Hematopoietic multipotent progenitor cell treated with erythropoietin and hydrocortisone succinate and interleukin-3 and kit ligand, for 17 days (in vitro differentiated cells): ENCODE measurements at places on chromosomes 7 and 10.
A peak's percentile ranks its signal among the peaks of the same experiment; 100 is the strongest.

- no peak for DNase-seq
These were observed 4.0 kb upstream of the DIP2C start for GRCh38 chr10:693506-693905.

DNA sequence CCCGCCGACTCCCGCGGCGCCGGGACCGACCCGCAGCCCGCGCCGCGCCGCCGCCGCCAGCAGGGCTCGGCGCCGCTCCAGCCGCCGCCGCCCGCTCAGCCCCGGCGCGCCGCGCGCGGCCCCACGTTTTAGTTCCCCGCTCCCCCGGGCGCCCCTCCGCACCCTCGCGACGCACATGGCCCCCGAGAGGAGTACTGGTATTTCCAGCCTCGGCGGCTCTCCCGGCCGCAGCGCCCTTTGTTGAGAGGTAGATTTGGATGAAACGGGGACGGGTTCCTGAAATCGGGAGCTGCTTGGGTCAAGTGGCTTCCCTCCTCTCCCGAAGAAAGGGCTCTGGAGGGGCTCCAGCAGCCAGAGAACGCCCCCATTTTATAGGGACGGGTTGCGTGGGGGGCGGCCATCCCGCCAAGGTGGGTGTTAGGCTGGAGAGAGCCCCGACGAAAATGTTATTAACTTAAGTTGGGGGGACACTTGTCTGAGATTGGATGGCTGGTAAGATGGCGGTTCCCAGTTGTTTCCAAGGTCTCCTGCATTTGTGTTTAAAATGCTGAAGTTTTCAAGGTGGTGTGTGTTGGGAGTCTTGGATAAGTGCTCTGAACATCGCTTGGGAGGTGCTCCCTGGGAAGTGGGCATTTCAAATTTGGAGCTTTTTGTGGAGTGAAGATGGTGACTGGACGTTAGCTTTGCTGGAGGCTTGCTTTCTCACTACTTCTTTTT, 1.2 kb downstream of the BMI1 start:
- peak; percentile 25 for DNase-seq

- no peak for DNase-seq
These were observed 31.0 kb downstream of the GPR141 start for GRCh38 chr7:37714606-37715005.

GRCh38 chr10:88754287-88754686, 5.5 kb upstream of the LIPN start:
- DNase-seq = no peak

GRCh38 chr10:45001381-45002148, 842 bp downstream of the ZNF22 start:
- DNase-seq = no peak

DNA sequence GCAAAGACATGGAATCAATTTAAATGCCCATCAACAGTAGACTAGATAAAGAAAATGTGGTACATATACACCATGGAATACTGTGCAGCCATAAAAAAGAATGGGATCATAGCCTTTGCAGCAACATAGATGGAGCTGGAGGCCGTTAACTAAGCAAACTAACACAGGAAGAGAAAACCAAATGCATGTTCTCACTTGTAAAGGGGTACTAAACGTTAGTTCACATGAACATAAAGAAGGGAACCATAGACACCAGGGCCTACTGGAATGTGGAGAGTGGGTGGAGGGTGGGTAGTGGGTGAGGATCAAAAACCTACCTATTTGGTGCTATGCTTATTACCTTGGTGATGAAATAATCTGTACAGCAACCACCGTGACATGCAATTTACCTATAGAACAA, 78.4 kb upstream of the GSDME start:
- no peak for DNase-seq

GRCh38 chr7:129368389-129368986, 65.7 kb upstream of the STRIP2 start:
- DNase-seq = no peak

DNA sequence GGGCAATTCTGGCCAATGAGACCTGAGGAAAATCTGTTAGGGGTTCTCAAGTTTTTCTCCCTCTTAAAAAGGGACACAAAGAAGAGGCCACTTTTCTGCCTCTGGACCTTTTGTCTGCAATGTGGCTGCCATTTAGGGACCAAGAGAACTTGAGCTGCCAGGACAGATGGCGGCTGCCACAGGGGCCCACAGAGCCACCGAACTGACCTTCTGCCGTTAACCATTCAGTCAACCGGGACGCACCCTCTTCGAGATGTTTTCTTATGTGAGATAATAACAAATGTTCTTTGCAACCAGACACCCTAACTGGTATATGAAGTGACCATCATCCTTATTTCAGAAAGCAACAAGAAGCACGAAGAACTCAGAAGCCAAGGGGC, 29.2 kb downstream of the GSDME start:
- DNase-seq = no peak

- DNase-seq = peak; percentile 57
These were observed 10.5 kb upstream of the GRID1 start for GRCh38 chr10:86376852-86377796.

- no peak for DNase-seq
These were observed 11.3 kb upstream of the FXYD4 start for GRCh38 chr10:43360086-43360485.

DNA sequence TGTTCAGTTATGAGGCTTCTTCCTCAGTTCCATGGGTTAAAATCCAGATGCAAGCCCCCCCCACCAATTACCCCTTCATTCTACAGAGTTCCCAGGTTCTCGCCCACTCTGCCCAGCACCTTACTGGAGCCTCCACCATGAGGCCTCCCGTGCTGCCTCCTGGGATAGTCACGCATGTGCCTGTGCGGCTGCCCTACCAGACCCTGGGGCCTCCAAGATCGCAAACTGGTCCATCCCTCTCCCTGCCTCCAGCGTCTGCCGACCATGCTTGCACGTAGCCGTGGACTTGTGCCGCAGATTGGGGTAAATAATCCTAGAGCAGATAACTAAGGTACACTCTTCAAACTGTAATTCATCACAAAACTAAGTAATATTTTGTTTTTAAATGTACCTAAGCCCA, 611.2 kb downstream of the PTPRN2 start:
- no peak for DNase-seq

GRCh38 chr10:124381011-124381611, 37.6 kb downstream of the OAT start:
- no peak for DNase-seq

GRCh38 chr7:43694399-43694748, 34.9 kb downstream of the COA1 start:
- DNase-seq = no peak

DNA sequence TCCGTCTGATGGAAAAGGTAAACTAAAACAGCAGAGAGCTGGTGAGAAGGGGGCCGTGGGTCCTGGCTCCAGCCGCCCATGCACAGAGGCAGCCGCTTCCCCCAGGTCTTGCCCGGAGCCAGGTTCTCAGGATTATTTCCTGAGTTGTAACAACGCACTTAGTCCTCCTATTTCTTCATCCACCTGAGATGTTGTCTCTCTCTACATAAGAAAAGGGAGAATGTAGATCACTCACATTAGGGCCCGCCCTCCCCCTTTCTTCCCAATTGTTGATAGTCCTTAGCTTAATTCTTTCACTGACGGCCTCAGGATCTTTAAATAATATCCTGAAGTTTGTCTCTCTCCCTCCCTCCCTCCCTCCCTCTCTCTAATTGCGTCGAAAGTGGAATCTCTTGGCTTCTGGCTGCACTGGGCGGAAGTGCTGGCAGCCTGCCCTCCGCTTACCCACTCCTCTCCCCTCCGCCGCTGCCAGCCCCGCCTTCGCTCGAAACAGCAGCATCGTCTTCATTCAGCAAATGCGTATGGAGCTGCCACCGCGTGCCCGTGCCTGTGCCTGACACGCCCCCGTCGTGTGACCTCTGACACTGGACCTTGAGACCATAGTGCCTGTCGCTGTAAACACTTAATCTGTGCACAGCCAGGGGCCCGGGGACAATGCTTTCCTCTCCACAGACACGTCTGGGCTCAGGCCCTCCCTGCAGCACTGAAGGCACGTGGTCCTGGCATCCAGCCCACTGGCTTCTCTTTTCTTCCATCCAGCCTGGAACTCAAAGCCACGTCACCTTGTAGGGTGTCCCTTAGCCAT, 174.5 kb upstream of the PPP2R2D start:
- no peak for DNase-seq

GRCh38 chr7:108310351-108310750, 145.9 kb downstream of the NRCAM start:
- DNase-seq = no peak

DNA sequence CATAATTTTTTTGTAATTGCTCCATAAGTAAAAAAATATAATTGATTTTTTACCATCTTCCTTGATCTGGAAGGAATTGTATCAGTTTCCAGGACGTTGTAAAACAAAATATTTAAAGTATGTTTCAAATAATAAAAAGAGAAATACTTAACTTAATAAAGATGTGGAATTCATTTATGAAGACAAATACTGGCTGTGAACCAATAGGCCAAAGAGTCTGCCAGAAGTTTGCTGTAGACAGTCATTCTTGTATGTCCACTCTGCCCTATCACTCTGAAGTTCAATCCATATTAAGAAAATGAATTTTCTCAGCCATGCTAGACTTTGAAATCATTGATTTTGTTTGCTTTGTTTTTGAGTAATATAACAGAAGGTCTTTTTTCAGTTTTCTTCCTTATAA, 256.4 kb downstream of the TRIL start:
- no peak for DNase-seq

- DNase-seq = no peak
These were observed 607.5 kb downstream of the SORCS1 start for GRCh38 chr10:106557053-106557452.

- no peak for DNase-seq
These were observed 33.2 kb downstream of the BLVRA start for GRCh38 chr7:43791665-43792064.

DNA sequence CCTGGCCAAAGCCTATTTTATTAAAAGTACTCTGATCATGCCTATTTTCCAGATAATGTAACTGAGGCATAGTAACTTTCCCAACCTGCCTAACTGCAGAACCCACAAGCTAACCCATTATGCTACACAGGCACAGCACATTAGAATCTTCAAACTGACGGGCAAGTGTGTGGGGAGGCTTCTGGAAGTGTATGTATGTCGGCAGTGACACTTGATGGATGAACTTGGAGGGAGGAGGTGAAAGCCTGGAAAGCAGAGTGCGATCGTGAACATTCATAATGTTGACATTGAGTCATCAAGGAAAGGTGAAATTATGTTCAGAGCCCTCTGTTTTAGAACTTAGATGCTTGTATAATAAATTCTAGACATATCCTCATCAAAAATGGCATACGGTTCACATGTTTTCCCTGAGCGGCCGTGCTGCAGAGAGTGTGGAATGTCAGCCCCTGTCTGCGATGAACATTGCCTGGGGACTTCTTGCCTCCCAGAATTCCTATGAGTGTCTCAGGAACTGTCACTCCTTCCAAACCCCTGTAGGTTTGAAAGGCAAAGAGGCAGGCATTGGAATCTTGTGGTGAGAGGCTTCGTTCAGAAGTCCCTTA, 102.4 kb downstream of the SLIT1 start:
- DNase-seq = no peak

GRCh38 chr10:15015451-15015850, 28.3 kb upstream of the OLAH start:
- no peak for DNase-seq

- DNase-seq = peak; percentile 53
These were observed 644 bp downstream of the SORBS1 start for GRCh38 chr10:95560278-95561176.
